ENCODE measurements at places on chromosomes 16 and 17.

GRCh38 chr17:73393381-73393780 is 81.6 kb upstream of the CDC42EP4 start:
- no peak for DNase-seq

- no peak for DNase-seq
These were observed 1.1 kb downstream of the FAM171A2 start for GRCh38 chr17:44362459-44362948.

DNA sequence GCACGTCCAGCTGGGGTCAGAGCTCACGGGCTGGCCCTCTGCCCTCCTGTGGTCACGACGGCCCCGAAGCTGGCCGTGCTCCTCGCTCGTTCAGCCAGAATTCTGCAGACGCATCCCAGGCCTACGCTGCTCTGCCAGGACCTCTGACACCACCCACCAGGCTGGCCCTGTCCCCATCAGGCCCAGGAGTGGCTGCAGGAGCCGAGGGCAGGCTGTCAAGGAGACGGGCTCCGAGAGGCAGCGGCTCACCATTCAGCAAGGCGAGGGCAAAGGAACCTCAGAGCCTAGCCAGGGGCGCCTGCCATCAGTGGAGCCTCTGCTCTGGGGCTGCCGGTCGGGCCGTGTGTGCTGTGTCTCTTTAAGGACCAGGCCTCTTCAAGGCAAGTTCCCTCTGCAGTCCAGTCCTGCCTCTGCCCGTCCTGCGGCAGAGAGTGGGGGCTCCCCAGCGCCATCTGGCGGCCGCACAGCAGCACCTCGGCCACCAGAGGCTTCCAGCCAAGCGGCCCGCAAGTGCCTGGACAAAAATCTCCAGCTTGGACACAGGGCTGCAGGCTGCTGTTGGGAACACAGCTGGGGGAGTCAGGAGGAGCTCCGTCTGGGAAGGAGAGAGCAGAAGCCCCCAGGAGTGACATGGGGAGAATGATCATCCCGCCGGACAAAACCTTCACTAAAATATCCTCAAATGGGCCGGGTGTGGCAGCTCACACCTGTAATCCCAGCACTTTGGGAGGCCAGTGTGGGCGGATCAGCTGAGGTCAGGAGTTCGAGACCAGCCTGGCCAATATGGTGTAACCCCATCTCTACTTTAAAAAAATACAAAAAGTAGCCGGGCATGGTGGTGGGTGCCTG is 7.4 kb upstream of the ABR start:
- peak; percentile 90 for DNase-seq

GRCh38 chr16:85615014-85615851 is 2.1 kb downstream of the GSE1 start:
- no peak for DNase-seq

GRCh38 chr17:27455236-27455913 is 873 bp upstream of the KSR1 start:
- DNase-seq: no peak

DNA sequence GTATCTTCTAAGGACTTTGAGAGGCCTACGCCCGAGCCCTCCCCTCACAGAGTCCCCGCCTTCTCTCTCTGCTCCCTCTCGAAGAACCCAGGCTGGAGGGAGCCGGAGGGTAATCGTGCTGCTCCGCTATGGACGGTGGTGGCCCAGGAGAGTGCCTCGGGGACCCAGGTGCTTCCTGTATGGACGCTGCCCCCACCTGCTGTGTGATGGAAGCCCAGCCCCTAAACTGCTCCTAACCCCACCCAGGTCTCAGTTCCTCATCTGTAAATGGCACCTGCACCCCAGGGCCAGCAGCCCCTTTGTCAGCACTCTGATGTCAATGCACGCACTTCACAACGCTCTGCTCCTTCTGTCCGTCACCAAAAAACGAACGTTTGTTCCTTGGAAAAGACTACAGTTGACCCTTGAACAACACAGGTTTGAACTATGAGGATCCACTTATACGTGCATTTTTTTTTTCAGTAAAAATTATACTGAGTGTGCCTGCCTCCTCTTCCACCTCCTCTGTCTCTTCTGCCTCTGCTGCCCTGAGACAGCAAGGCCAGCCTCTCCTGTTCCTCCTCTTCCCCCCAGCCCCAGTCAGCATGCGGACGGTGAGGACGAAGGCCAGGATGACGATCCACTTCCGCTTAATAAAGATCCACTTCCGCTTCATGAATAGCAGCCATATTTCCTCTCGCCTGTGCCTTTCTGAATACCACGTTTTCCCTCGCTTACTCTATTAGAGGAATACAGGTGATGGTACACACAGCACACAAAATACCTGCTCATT is 118.3 kb downstream of the BANP start:
- no peak for DNase-seq

GRCh38 chr17:74749279-74750038 is 1.0 kb downstream of the NHERF1 start:
- DNase-seq: no peak

DNA sequence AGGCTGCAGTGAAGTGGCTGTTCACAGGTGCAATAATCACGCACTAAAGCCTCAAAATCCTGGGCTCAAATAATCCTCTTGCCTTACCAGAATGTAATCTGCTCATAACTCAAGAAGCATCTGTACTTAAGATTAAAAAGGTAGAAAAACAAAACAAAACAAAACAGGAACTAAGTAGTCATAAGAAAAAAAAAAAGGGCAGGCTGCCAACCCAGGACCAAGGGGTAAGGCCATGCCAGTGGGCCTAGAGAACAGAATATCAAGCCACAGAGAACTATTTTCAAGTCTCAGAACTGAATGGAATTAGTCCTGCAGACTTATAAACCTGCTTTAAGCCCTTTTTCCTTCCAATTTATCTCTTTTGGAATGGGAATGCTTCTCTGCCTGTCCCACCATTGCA is 64.8 kb upstream of the TBC1D3K start:
- DNase-seq: no peak

DNA sequence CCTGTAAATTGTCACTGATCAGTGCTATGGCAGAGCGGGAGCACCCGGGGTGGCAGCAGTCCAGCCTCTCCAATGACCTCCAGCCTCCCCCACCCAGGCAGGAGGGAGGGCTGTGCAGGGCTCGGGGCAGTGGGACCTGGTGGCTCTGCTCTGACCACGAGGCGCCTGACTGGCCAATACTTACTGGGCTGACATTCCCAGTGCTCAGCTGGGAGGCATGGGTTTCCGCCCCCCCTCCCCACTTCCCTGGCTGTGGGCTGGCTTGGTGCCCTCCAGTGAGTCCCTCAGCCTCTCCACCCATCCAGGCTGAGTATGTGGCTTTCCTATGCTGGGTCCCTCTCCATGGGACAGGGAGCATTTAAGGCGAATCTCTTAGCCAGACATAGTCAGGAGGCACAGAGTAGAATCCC is 2.7 kb downstream of the SOCS3 start:
- no peak for DNase-seq

DNA sequence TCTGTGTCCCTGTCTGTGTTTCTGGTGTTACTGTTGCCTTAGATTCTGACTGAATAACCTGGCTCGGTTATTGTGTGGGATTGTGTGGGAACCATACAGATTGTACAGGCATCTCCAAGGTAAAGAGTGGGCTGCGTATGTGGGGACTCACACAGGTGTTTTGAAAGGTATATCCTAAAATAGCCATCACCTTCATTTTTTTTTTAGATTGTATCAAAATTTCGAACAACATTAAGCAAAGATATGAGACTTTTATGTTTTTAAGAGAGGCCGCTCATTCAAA is 53.5 kb downstream of the ATP2C2 start:
- no peak for DNase-seq

- no peak for DNase-seq
These were observed 1.8 kb downstream of the PRSS22 start for GRCh38 chr16:2856061-2856670.

DNA sequence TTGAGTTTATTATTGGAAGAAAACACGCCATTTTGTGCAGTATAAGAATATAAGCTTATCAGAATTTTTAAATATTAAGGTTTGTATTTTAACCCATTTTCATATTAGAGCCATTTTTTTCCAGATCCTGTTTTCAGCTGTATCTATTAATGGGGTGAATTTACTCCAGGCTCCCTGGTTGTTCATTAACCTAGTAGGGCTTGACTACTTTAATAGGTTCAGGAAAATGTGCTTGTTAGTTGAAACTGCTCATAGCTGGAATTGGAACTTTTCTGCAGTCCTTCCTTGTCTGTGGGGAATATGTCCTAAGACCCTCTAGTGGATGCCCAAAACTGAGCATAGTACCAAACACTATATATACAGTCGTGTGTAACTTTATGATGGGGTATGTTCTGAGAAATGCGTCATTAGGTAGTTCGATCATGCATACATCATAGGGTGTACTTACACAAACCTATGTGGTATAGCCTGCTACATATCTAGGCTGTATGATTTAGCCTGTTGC is 28.0 kb downstream of the NFAT5 start:
- no peak for DNase-seq

GRCh38 chr17:29016345-29017210 is 10.7 kb upstream of the SEZ6 start:
- no peak for DNase-seq

Measured in uterus (tissue), 4 donors.